CD14-positive monocyte (primary cell): ENCODE measurements at places on chromosomes 7 and 10.

DNA sequence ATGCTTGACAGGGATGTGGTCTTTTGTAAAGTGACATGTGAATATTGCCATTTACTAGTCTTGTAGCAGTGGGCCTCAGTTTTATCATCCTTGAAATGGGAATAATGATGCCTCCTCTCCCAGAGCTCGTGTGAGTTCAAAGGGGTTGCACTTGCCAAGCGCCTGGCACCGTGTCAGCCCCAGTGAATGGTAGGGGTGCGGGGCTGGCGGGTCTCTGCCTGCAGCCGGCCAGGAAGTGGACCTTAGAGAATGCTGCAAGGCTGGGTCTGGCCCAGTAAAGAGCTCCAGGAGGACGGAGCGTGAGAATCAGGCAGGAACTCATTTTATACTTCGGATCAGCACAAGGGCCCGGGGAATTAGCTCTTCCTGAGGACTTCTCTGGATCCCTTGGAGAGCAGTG lies 524.4 kb upstream of the FOXK1 start:
- DNase-seq, result no peak

- DNase-seq, result no peak
Observed at GRCh38 chr10:71911296-71911953, 52.8 kb upstream of the CHST3 start.

DNA sequence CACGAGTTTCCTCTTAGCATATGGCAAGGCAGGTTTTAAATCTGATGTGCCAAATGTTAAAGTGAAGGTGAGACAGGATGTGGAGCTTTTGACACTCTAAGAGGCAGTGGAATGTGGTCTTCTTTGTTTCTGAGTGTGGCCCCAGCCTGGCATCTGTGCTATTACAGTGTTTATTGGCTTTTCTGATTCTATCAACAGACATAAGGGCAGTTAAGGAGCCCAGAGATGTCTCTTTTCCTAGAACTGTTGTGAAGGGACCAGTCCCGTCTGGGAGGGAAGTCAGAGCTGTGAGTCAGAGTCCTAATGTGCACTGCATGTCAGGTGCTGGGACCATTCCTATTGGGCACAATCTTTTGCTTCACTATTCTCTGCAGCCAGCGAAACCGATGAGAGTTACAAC lies 32.5 kb downstream of the TRUB1 start:
- DNase-seq, result no peak

DNA sequence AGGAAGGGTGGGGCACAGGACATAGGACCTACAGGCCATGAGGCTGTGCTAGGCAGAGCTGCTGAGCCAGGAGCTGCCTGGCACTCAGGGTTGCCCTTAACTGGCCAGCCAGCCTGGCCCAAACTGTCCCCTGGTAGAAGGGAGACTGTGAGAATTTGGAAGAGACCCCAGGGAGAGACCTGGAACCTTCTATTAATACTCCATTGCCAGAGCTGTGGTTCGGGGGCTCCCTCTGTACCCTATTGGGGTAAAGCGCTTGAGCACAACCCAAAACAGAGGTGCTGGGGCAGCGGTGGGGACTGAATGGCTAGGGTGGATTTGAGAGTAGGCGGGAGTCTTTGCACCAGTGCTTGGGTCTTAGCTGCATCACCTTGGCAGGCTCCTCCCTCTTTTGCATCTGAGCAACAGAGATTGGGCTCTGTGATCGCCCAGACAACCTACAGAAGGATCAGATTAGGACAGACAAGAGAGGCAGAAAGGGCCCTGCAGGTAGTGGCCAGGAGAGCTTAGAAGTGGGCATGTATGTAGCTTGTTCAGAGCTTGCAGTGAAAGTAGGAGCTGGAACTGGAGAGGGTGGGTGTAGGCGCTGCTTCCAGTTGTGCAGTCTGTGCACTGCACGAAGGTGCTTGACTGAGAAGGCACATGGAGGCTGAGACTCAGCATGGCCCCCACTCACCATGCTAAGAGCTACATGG lies 53.3 kb downstream of the ADCYAP1R1 start:
- DNase-seq, result no peak

GRCh38 chr7:118053353-118053752 lies 130.6 kb upstream of the LSM8 start:
- DNase-seq, result no peak

- no peak for DNase-seq
Observed at GRCh38 chr7:3943779-3944520, 642.9 kb downstream of the SDK1 start.

GRCh38 chr7:148975896-148976295 lies 52.4 kb downstream of the PDIA4 start:
- no peak for DNase-seq

- no peak for DNase-seq
Observed at GRCh38 chr10:96345222-96345621, 13.6 kb downstream of the OPALIN start.

DNA sequence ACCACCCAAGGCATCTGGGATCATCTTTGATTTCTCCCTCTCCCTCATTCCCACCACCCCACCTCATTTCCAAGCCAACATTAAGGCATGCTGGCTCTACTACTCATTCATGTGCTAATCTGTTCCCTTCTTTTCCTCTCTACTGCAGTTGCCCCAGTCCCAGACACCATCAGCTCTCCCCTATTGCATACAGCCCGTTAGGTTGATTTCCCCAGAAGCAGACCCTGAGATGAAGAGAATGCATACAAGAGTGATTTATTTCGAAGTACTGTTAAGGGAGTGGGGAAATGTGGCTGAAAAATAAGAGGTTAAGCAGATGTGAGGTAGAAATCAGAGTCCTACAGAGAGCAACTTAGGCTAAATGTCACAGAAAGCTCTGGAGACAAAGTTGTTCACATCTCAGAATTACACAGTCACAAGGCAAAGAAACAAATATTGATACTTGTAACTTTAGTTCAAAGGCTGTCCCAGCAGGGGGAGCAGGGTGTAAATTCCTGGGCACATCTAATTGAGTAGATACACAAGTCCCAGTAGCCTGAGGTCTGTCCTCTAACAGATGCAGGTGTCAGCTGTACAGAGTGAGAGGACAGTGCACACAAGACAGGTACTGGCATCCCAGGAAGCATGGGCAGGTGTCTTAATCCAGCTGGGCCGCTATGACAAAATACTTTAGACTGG lies 20.9 kb downstream of the AKR1D1 start:
- peak; percentile 14 for DNase-seq

GRCh38 chr7:116340943-116341907 lies 130.9 kb downstream of the TES start:
- no peak for DNase-seq

GRCh38 chr7:86745013-86745745 lies 101.5 kb downstream of the GRM3 start:
- no peak for DNase-seq

DNA sequence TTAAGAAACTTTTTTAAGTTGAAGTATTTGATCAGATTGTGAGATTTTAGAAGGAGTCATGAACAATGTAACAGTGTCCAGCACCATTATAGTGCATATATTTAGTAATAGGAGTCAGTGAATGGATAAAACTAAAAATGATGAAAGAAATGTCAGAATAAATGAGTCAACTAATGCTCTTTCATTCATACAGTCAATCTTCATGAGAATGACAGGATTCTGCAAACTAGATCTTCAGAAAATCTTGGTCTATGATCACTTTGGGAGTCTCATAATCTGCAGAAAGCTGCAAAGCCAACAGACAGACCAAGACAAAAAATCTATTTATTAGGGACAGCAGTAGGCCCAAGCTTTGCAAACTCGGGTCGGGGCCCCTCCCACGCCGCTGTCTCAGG lies 710 bp downstream of the RNLS start:
- DNase-seq, result no peak

GRCh38 chr10:129513312-129513711 lies 46.3 kb downstream of the MGMT start:
- DNase-seq, result no peak

- DNase-seq, result no peak
Observed at GRCh38 chr10:8445353-8445752, 390.9 kb downstream of the GATA3 start.

DNA sequence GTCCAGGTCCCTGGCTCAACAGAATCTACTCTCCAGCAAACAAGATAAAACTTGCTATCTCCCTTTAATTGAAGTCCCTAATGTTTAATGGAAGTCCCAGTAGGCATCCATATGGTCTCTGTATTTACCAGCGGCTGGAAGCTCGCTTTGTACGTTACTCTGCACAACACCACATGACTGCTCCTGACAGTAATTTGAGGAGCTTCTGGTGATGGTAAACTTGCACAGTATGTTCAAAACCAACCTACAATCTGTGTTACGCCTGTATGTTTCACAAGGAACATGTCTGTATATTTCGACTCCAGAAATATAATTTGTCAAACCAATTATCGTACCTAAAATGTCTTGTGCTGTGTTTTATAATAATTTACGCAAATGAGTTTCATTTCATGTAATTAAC lies 4.4 kb upstream of the TECPR1 start:
- no peak for DNase-seq

- no peak for DNase-seq
Observed at GRCh38 chr7:154869436-154869835, 133.5 kb downstream of the PAXIP1 start.

DNA sequence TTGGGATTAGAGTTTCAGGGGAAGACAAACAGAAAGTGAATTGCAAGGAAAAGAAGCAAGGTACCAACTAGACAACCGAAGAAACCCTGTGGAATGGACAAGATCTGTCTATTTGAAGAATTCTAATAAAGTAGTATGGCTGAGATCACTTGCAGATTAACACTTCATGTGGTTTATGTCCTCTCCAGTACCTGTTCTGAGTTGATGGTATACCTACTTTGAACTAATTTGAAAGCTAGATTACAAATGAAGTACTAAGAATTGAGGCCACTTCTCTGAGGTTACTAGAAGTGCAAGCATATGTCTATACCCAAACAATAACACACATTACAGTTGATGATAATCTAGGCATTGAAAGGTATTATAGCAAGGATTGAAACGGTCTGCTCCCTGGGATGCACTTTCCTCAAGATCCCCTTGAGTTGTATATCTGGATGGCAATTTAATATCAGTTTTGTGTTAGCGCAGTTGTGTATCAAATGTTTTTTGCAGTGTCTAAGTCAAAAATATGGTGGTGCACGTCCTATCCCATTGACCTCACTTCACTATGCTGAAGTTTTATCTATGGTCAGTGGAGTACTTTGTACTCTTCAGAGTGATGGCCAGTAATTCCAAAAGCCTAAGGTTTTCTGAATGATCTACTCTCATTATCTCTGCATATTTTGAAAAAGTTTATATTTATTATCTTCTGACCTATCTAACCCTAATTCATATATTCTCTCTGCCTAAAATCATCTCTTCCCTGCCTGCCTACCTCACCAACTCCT lies 25.9 kb downstream of the ZNF277 start:
- DNase-seq, result no peak

DNA sequence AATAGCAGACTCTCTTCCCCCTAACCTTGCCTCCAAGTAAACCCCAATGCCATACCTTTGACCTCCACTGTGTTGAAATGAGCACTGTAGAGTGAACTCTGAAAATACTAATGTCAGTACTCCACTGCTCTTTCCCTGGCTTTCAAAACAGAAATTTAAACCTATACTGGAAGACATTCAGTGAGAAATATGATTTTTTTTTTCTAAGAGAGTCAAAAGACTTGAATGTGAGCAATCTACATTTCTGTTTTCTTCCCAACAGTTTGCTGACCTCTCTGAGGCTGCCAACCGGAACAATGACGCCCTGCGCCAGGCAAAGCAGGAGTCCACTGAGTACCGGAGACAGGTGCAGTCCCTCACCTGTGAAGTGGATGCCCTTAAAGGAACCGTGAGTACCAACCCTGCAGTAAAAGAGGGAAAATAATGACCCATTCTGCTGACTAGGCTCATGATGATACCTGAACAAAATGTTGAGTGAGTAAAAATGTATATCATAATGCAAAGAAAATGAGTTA lies 6.4 kb downstream of the VIM start:
- no peak for DNase-seq

GRCh38 chr7:104156842-104157277 lies 51.0 kb downstream of the ORC5 start:
- DNase-seq, result no peak

GRCh38 chr7:1230411-1231213 lies 2.1 kb upstream of the UNCX start:
- DNase-seq, result no peak

GRCh38 chr10:103109821-103110220 lies 83.3 kb downstream of the NT5C2 start:
- DNase-seq, result no peak

DNA sequence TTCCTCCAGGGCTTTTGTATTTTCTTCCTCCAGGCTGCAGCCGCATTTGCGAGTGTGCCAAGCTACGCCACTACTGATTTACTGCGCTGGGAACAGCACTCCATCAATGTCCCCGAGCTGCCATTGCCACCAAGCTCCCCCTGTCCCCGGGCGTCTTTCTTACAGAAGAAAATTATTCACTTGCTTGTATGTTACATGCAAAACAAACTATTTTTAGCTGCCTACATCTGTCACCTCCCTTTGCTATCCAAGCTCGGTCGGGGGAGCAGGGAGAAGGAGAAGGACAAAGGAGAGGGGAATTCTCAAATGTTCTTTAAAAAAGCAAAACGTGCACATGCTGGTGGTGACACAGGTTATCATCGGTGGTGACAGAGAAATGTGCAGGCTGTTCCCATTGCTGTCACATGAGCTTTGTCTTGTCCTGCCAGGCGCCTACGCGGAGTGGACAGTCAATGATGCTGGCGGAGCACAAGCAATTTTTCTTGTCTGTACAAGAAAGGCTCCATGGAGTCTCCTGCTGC lies 93.1 kb downstream of the ADARB2 start:
- no peak for DNase-seq

- no peak for DNase-seq
Observed at GRCh38 chr7:2129323-2130095, 103.2 kb downstream of the MAD1L1 start.

DNA sequence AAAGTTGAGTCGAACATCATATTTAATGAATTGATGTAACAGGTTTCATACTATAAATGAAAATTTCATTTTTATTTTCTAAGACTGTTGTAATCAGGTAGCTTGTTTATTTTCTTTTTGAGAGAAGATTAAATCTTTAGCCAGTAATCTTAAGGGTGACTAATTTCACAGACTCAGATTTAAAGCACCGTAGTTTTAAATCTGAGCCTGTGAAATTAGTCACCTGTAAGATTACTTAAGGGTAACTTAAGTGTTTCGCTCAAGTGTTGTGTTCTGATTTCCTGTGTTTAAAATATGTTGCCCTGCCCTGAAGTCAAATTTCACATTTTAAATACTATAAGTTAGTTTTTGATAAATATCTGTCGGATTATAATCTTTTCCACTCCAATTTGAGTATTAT lies 35.8 kb upstream of the TMEM236 start:
- DNase-seq, result no peak

- no peak for DNase-seq
Observed at GRCh38 chr10:119659951-119660350, 8.8 kb downstream of the BAG3 start.

- DNase-seq, result no peak
Observed at GRCh38 chr10:73332379-73332778, 26.3 kb downstream of the CFAP70 start.

- DNase-seq, result no peak
Observed at GRCh38 chr10:30182191-30183054, 123.0 kb upstream of the JCAD start.

DNA sequence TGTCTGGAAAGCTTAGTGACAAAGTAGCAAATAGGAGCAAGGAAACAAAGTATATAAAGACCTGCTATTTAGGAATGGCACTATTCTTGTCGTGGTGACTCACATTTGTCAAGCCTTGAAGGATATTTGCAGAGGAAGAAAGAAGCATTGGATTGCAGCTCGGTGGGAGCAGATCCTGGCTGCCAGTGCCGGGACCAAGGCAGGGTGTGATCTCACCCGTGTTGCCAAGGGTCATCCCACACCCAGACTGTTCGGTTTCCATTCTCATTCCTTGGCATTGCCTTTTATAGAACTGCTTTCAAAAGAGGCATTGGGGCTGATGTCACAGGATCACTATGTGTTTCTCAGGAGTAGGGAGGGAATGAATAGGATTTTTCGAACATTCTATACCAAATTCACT lies 176.2 kb downstream of the GALNT17 start:
- no peak for DNase-seq
